CD8-positive, alpha-beta T cell (primary cell): ENCODE measurements at places on chromosomes 3 and 15. TPM values are rescaled to one million over a fixed set of nuclear protein-coding genes. Genes with fewer than 3 reads are reported as not detected.

- DNase-seq, result no peak
These were observed 47.7 kb upstream of the INSYN1 start for GRCh38 chr15:73800662-73801345.

DNA sequence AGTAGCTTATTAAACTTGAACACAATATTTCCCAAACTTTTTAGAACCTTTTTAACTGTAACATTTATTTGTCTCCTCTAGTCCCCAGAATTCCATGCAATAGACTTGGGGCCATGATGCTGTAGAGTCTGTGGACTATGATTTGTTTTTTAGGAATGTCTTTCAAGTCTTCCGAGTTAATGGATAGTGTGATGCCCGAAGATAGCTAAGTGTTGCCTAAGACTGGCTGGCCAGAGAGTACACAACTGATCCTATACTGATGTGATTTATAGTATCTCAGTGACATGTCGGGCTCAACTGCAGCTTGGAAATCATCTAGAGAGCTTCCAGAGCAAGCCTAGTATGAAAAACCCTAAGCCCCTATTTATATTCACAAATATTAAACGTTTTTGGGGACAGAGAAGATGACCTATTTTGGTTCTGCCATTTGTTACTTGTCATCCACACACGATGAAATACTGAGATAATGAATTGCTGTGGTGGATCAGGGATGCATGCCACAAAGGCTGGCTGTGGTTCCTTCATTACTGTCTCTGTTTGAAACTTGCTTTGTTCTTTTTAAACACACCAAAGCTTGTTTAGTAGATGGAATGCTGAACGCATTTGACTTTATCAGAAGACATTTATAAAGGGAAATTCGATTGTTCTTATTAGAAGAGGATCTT lies 507.4 kb downstream of the TAFA4 start:
- DNase-seq, result no peak

DNA sequence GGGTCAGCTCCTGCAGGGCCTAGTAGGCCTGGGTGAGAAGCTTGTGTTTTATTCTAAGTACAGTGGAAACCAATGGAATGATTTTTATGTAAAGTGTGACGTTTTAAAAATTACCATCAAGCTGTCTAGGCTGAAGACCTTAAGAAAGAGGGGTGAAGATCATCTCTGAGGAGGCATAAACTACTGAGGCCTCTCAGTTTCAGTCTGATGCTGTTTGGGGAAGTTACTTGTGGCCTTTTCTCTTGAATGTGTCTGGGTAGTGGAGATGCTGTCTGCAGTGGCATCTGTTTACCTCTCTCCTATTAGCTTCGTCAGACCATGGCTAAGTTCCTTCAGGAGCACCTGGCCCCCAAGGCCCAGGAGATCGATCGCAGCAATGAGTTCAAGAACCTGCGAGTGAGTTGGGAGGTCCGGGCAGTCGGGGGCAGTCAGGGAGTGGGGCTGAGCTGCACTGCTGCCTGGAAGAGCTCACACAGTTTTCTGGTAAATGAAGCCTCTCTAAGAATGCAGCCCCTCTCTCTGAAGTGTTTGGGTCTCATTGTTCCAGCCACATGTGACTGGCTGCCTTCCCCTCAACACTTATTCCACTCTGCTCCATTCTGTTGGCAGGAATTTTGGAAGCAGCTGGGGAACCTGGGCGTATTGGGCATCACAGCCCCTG lies 1.9 kb downstream of the IVD start:
- DNase-seq, result no peak

DNA sequence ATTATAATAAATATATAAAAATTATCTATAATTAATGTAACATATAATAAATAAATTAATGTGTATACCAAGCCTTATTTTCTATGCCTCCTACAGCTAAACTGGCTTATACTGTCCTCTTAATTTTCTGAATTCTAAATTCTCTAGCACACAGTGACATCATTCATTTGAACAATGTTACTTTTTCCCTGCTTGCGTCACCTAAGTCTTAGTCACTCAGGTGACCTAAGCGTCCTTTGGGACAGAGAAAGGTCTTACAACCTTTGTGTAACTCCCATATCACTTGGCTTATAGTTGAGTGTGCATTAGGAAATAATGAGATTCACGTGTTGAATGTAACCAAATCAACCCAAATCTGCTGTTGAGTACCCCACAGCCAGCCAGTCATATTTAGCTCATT lies 48.5 kb upstream of the KCNMB2 start:
- no peak for DNase-seq

GRCh38 chr3:167102071-167102470 lies 278.0 kb downstream of the ZBBX start:
- no peak for DNase-seq

IL17RB gene
- total RNA-seq, result not detected

SAMMSON gene
- not detected for total RNA-seq
